Breast epithelium (tissue), 4 donors: ENCODE measurements at places on chromosomes 7 and 10. TPM values are rescaled to one million over a fixed set of nuclear protein-coding genes. Genes with fewer than 3 reads are reported as not detected.

DNA sequence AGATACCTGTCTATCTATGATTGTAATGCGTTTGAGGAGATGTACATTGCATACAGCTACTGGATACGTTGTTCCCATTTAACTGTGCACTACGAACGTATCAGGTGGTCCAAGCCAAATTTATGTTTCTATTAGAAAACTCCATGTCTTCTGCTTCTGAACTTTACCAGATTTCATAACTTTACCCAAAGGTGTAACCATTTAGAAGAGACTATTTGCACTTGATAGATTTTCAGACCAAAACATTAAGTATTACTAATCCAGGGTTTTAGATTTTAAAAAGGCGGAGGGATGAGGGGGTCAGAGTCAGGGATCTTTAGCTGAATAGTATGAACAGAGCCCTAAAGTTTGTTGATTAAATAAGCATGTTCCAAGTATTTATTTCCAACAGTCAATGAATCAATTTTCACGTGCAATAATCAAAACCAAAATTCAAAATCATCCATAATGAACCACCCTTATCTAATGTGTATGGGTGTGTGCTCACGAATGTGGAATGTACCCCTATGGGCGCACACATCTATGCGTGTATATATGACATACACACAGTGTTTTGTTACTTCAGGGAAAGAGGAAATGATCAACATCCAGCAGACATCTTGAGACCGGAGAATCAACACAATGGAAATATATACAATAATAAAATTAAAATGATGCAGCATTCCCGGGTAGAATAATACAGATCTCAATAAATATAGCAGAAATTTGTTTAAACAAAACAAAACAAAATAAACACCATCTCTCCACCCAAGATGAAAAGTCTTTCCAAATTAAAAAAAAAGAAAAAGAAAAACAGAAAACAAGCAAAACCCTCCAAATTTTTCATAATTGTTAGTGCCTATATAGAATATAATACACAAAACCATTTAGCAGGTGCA is 3.4 kb downstream of the FEZF1 start:
- no peak for DNase-seq

GRCh38 chr10:70145166-70145665 is 1.3 kb downstream of the TYSND1 start:
- DNase-seq, result no peak

DNA sequence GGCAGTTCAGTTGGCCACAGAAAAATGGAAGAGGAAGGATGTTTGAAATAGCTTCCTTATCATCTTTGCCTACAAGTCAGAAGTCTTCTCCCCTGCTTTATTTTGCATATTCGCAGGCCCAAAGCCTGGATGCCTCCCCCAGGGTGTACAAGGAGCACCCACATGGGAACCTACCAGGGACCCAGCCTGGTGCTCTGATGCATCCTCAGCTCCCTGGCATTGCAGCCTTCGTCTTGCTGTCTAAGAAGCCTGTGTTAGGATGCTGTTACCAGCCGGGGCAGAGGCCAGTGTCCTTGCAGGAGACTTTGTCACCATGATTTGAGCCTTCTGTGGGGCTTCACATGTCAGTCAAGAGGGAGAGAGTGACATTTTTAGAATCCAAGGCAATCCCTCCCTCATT is 27.0 kb upstream of the GPR26 start:
- DNase-seq, result no peak

- no peak for DNase-seq
These were observed 118.1 kb downstream of the SRI start for GRCh38 chr7:88101769-88102168.

- DNase-seq, result no peak
These were observed 75.9 kb downstream of the BMPER start for GRCh38 chr7:33981226-33981625.

- DNase-seq, result no peak
These were observed 201.0 kb downstream of the FRMD4A start for GRCh38 chr10:14129770-14130169.

DNA sequence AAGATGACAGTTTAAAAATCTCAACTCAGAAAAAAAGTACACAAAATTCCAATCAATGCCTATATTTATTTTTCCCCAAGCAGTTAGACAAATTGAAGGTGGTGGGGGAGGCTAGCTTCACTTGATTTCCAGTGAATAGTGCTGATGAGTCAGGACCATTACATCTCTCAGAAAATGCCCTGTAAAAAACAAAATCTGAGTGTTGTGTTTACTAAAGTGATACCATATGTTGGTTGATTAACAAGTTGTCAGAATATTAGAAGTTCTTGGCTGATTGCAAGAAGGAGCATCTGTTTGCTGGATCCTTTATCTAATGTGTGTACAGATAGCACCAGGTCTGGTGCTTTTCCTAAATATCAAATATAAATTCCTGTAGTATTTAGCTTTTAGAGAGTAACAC is 31.3 kb upstream of the KIAA1217 start:
- DNase-seq, result no peak

GRCh38 chr7:26213807-26214515 is 12.4 kb downstream of the CBX3 start:
- DNase-seq, result no peak

DNA sequence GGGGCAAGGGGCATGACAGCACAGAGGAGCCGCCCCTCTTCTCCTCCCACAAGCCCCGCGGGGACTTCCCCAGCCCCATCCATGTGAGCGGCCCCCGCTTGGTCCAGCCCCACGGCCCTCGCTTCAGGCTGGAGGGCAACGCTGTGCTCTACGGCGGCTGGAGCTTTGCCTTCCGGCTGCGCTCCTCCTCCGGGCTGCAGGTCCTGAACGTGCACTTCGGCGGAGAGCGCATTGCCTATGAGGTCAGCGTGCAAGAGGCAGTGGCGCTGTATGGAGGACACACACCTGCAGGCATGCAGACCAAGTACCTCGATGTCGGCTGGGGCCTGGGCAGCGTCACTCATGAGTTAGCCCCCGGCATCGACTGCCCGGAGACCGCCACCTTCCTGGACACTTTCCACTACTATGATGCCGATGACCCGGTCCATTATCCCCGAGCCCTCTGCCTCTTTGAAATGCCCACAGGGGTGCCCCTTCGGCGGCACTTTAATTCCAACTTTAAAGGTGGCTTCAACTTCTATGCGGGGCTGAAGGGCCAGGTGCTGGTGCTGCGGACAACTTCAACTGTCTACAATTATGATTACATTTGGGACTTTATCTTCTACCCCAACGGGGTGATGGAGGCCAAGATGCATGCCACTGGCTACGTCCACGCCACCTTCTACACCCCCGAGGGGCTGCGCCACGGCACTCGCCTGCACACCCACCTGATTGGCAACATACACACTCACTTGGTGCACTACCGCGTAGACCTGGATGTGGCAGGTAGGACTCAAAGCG is 5.1 kb downstream of the AOC1 start:
- peak; percentile 10 for DNase-seq

GRCh38 chr10:71258446-71259145 is 46.2 kb downstream of the UNC5B start:
- no peak for DNase-seq

DNA sequence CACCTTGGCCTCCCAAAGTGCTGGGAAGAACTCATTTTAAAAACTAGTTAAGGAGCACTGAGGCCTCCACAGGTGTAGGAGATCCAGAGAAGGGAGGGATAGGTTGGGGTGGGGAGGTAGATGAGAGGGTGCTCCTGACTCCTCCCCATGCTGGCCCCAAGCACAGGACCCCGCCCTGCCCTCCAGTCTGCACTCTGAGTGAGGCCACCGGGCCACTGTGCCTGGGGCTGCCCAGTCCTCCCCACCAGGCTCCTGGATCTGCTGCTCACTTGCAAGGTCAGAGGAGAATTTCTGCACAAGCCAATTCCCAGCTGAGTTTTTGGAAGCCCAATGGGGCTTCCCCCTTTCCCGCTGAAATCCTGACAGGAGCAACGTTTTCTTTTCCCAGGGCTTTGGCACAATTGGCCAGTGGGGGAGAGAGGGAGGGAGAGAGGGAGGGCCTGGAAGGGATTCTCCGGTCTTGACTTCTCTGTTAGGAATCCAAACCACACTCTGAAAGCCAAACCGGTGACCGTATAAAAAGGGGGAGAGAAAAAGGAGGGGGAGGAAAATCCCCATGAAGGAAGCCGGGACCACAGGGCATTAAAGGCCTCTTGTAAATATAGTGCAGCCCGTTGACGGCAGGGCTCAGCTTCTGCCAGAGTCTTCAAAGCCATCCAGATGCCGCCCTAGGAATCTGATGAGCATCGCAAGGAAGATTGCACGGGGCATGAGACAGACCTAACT is 116.2 kb downstream of the SH3PXD2A start:
- no peak for DNase-seq

DNA sequence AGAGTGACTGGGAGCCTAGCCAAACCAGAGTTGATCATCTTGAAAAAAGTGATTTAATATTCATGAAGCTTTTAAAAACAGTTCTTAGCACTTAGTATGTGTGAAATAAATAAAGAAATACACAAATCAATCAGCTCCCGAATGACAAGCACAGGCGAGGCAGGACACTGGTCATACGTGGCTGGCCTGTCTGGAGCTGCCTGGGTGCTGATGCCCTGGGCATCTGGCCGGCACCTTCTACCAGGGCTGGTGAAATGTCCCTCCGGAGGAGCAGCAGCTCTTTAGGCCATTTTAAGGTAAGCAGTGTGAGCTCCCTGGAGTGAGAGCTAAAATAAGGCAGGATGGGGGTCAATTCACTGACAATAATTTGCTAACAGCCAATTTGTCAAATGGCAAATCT is 23.7 kb downstream of the IL15RA start:
- no peak for DNase-seq

GRCh38 chr7:94111009-94111408 is 106.9 kb upstream of the BET1 start:
- DNase-seq, result no peak

- DNase-seq, result no peak
These were observed 145.7 kb downstream of the REEP3 start for GRCh38 chr10:63666836-63667383.

DNA sequence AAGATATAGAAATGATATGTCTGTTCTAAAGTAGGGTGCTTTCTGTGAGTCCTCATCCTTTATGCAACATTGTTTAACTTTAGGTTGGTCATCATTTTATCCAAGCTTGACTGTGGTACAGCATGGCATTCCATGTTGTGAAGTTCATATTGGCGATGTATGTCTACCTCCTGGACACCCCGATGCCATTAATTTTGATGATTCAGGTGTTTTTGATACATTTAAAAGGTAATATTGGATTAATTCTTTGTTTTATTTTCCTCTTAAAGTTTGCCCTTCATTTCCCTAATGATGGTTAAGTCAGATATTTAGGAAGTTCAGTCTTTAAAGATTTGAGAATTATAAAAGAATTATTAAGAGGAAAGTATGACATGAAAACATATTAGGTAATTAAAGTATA is 21.3 kb downstream of the HBP1 start:
- no peak for DNase-seq

AGR2 gene
- not detected for total RNA-seq

HOXA5 gene
- 22.6 TPM for total RNA-seq

SMO gene
- 11.8 TPM for total RNA-seq

MARCHF5 gene
- 15.5 TPM for total RNA-seq
